ENCODE measurements at places on chromosomes 11 and 22.
A peak's percentile ranks its signal among the peaks of the same experiment; 100 is the strongest.

DNA sequence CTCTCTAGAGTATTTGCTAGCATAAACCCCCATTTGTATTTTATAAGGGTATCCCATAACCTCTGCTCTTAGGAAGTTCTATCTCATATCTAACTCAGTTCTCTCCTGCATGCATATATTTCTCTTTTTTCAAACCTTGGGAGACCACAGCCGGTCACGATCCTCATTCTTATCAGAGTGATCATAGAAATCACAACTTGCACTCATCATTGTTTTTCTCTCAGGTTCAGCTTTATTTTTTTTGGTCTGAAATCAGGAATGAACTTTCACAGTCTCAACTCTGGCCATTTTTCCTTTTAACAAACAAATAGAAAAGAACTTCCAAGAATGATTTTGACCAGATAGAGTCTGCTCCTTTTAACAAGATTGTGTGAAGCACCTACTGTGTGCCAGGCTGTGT lies 98.6 kb upstream of the BLID start:
- DNase-seq, result no peak

- no peak for DNase-seq
Observed at GRCh38 chr11:35050541-35050995, 88.4 kb upstream of the CD44 start.

DNA sequence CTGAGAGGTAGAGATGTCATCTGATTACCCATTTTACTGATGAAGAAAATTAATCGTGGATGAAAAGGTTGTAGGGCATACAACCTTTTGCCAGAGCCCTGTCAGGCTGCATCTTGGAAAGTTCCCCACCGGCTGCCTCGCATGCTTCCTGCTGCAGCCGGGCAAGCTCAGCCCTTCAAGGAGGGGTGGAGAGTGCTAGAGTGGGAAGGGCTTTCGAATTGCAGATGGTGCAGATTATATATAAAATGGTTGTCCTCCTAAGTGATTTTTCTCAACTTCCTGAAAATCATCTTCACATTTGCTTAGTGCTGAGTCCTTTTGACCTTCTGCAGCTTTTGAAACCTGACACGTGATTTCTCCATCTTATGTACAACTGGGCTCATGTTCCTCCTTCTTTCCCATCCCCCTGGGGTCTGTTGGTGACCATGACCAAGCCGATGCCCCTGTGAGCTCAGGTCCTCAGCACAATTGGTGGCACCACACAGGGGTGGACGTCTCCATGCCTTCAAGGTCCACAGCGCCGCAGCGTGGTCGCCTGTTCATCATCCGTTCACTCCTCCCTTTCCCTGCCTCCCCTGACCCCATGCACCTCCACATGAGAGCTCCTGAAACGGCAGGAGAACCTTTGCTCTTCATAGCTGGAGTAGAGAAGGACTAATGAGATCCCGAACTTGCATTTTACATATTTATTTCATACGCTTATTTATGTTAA lies 47.6 kb upstream of the MYO18B start:
- peak; percentile 41 for DNase-seq

GRCh38 chr11:128409476-128409875 lies 177.9 kb downstream of the ETS1 start:
- DNase-seq, result peak; percentile 26

DNA sequence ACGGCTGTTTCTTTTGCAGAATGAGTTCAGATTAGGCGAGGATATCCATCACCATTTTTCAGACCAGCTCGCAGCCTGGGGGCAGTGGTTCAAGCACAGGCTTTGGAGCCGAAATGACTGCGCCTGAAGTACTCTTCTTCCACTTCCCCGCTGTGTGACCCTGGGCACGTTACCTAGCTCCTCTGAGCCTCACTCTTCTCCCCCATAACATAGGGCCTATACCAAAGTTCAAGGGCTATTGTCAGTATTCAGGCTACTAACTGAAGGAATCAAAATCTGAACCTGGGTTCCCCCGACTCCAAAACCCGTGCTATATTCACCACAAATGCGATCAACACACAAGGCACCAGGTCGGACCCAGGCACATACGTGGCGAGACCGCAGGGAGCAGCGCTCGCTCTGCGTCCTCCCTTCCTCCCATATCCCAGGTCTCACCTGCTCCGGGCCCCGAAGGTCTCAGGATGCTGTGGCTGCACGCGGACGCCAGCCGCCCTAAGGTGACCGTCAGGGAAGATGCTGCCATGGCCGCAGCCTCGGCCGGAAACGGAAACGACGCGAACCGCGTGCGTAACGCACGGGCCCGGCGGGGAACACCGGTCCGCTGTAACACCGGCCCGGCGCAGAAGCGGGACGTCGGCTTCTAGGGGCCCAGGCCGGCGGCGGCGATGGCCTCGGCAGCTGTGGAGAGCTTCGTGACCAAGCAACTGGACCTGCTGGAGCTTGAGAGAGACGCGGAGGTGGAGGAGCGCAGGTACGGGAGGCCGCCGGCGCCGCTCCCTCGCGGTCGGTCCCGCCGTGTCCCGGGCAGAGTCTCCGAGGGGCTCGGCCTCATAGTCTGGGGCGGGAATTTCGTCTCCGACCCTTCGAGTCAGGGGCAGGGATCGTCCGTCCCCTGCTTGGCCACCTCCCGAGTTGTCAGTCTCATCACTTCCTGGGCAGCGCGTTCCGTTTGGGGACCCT lies at the start of the genes IGHMBP2 and MRPL21:
Gene IGHMBP2, plus strand, starts transcription at position 604 of the 960 bp plus-strand sequence. Its CDS starts 62 bp downstream, at position 666.
Gene MRPL21, minus strand, starts transcription at position 545 of the 960 bp plus-strand sequence. Its CDS starts 22 bp downstream, at position 523.
- peak; percentile 93 for DNase-seq

DNA sequence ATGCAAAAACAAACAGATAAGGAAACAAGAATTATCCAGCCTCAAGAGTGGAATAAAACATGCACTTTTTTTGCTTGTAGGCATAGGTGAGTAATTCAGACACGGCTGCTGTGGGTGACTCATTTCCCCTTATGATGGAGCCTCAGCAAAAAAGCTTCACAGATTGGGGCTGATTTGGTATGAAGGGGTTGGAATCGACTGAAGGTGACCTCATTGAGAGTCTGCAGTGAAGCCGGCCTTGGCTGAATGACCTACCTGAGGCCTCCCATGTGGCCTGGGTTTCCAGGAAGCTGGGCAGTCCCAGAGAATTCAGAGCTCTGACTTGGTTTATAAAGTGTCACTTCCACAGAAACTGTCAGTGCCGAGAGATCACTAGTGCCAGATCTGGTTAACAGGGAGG lies 34.2 kb upstream of the VPREB1 start:
- no peak for DNase-seq
